ENCODE measurements at places on chromosomes 1 and 21.

GRCh38 chr1:81549588-81550127 is 251.1 kb upstream of the ADGRL2 start:
- no peak for DNase-seq

DNA sequence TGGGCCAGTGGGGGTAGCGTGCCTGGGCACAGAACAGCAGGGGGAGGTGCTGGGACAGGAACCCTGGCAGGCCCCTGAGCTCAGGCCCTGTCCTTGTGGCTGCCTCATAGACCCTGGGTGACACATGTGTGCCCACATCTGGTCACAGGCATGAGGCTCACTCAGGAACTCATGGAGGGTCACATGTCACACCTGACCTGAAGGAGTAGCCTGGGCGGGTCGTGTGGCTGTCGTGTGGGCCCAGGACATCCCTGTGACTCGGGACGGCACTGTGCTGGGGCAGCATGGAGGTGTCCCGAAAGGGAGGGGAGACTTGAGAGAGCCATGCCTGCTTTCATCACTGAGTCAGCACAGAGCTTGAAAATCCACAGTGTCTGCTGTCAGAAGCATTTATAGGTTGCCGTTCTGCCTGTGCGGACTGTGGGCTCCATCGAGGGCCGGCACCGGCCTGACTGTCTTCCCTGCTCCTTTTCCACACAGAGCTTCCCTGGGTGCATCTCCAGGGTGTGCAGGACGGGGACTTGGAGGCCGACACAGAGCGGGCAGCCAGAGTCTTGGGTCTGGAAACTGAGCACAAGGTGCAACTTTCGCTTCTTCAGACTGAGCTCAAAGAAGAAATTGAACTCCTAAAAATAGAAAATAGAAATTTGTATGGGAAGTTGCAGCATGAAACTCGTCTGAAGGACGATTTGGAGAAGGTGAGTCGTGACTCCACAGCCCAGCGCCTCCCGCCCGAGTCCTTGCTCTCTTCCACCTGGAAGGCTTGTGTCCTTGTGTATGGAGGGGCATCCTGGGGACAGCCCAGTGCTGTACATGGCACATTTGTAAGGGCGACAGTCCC is 32.8 kb downstream of the PCNT start:
- no peak for DNase-seq

- DNase-seq, result no peak
These were observed 1.4 kb downstream of the ACOT7 start for GRCh38 chr1:6391951-6392808.

DNA sequence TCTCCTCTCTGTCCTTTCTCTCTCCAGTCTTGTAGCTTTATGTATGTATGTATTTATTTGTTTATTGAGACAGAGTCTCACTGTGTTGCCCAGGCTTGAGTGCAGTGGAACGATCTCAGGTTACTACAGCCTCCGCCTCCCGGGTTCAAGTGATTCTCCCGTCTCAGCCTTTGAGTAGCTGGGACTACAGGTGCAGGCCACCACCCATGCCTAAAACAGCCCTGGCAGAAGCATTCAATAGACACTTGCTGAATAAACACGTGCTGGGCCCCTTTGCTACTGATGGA is 2.5 kb downstream of the KIAA2013 start:
- no peak for DNase-seq

GRCh38 chr1:220067269-220068204 is 21.2 kb upstream of the EPRS1 start:
- DNase-seq, result no peak

DNA sequence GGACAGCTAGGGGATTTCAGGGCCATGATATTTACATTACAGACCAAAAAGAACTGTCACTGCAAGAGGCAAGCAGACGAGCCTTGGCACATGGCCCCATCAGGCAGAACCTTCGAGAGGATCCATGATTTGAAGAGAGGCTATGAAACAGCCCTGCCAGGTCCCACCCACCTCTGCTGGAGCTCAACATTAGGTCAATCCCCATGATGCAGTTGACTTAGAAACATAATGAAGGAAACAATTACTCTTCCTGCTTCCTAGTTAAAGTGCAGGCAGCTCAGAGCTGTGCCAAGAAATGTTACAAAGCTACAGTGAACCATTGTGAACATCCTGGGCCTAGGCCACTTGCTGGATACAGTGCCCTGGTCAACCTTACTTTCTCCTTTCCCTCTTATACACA is 41.7 kb upstream of the PTCH2 start:
- no peak for DNase-seq

DNA sequence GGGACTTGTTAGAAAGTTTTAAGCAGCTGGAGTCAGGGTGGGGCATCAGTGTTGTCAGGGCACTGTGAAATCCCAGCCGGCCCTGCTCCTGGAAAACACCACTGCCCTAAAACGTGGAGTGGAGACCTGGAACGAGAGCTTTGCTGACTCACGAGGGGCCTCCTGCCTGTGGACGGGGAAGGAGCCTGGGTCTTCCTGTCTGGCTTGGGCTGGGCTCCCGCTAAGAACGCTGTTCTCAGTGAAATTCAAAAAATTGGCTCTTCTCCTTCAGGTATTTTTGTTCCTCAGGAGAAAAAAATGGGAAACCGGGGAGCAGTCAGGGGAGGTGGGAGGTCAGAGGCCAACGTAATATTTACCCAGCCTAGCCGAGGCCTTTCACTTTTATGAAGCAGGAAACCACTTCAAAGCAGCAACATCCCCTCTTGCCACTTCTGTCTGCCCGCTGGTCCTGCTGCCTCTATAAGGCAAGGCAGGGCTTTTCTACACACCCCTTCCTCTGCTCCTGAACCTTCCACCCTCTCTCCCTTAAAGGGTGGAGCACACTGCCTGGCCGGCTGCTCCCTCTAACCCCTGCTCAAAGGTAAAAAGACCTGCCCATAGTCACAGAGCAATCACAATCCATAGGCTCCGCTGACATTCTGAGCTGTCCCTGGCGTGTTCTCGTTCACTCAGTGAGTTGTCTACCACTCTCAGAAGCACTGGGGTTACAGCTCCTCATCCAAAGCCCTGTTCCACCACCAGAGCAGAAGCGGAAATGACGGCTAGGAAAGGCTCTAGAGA is 8.0 kb downstream of the PLXNA2 start:
- peak; percentile 81 for DNase-seq

- DNase-seq, result no peak
These were observed 3.8 kb downstream of the SGIP1 start for GRCh38 chr1:66537718-66538117.

DNA sequence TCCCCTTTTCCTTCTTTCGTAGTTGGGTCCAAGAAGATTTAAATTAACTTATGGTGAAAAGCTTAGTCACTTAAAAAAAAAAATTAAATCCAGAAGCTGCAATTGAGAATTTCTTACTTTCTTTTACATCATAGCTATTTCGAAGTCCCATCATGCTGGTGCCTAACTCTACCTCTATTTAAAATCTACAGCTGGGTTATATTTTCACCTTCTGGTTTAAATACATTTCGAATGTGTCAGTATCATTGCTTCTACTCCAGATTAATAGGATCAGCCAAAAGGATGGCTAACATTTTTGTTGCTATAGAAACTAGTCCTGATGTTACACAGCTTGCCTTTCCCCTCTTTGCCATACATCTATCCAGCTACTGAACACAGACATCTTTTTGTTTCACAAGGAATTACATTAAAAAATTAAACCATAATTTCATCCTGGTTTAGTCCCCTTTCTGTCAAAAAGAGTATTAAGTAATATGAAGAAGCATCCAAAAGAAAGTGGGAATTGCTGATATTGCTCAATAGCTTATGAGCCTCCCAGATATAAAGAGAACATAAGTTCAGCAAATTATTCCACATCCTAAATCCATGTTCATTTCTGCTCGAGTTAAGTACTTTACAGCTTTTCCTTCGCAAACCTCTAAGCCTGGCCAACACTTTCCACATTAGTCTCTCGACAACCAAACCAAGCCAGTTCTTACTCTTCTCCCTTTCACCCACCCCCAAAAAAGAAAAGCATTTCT is 396.7 kb upstream of the DAB1 start:
- DNase-seq, result no peak

DNA sequence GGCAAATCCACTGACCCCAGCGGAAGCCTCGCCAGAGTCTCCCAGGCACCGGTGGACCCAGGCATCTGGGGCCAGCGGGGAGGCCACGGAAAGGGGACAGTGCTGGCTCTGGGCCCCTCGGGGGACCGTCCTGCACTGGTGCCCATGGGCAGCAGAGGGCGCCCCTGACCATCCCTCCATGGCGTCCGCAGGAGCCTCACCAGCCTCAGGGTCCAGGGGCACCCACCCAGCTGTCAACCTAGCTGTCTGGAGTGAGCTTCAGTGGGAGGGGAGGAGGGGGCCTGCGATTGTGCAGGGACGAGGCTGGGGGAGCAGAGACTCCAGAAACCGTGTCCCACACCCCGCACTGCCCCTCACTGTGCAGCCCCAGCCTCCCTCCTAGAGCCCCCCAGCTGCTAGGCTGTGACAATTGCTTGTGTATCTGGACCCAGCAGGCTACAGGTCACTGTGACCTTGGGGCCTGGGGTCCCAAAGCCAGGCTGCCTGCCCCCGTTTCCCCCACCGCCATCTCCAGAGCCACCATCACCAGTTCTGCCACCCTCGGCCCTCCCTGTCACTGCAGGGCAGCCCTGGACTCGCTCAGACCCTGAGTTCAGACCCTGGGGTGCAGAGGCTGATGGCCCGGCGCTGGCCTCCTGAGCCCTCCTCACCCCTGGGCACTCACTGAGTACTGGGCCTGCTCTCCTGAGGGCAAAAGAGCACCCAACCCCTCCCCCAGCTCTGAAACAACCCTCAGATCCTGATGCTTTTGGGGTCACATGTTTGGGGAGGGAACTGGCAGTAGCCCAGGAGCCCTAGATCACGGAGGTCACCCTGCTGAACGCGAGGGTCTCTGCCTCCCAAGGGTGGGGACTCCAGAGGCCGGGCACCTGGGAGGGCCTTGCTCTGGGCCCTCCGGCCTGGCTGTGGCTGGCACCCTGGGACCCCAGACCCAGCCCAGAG is 10.6 kb upstream of the COL6A1 start:
- peak; percentile 78 for DNase-seq

DNA sequence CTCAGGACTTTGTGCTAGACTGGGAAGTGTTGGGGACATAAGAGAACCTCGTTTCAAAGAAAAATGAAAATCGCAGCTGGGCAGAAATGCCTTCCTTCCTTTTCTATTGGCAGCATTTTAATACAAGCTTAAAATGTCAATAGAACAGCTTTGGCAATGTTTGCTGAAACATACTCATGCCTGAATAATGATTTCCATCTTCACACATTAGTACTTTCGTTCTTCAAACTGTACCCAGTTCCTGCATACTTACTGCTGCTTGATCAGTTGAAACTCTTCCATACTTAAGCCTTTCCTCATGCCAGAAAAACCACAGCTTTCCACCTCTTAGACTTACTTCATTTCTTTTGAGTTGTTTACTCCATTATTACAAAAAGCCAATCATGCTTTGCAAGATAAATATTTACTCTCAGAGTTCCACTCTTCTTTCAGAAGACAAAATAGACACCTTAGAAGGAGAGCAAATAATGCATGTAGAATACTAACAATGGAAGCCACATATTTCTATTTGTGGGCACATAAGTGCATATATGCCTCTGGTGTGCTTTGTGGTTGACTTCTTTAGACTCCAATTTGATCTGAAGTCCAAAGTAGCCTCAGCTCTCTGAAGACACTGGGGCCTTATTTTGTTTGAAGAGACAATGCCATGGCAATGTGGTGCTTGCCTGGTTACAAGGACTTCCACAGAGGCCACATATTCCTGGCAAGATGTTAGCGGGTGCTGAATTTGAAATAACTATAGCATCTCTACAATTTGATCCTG is 22.7 kb upstream of the CD55 start:
- DNase-seq, result no peak

GRCh38 chr1:10621906-10622305 is 147.2 kb downstream of the PEX14 start:
- no peak for DNase-seq

DNA sequence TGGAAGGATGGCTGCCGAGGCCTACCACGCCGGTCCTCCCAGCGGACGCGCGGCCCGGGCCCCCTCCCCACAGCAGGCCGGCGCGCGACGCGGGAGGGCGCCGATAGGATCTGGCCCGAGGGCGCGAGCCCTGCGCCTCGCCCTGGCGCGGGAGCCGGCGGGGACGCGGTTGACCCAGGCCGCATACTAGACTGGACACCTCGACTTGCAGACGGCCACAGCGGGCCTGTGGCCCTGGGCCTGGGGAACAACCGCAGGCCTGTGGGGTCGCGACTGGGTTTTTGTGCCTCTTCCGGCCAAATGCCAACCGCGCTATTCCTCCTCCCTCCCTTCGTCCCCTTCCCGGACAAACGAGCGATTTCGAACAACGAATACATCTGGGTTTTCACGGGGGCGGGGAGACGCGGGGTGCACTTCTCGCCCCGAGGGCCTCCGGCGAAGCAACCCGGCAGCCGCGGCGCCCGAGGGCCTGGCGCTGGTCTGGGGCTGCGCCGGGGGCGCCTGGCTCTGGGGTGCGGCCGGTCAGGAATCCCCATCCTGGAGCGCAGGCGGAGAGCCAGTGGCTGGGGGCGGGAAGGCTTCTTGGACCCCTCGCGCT is 2.4 kb downstream of the NHLH2 start:
- no peak for DNase-seq

- DNase-seq, result no peak
These were observed 29.6 kb downstream of the DUSP10 start for GRCh38 chr1:221712198-221712684.

GRCh38 chr21:36860736-36861594 is 105.5 kb downstream of the HLCS start:
- DNase-seq, result no peak

DNA sequence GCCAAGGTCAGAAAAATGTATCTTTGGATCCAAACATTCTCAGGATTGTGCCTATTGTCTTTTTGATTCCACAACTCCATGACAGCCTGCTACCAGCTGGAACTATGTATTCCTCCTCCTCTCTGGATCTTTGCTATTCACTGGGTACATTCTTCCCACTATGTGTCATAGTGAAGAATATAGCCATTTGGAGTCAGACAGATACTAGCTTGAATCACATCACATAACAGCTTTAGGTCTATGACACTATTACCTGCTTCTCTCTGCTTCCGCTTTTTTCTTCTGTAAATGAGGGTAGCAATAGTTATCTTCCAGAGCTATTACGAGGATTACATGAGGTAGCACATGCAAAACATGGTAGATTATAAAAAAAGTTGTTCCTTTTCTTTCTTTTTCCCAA is 5.4 kb upstream of the EXO1 start:
- no peak for DNase-seq

GRCh38 chr1:118339400-118340124 is 154.5 kb upstream of the SPAG17 start:
- DNase-seq, result no peak

DNA sequence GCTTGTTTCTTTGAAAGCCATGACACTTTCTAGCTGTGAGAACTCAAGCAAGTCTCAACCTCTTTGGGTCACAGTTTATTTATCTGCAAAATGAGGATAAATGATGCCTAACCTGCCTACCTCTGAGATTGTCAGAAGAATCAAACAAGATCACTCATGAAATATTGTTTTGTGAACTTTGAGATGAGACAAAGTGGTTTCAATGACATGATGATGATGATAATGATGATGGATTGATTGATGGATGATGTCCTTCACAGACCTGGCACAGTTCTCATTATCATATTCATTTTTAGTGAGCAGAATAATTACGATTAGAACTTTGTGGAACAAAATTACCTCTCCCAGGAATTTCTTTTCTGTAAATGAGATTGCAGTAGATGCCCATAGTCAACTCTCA is 129.2 kb downstream of the HHIPL2 start:
- DNase-seq, result no peak

GRCh38 chr1:22676916-22677583 is 24.0 kb downstream of the C1QB start:
- no peak for DNase-seq

Data from tibial artery (tissue), 4 donors.